ENCODE measurements at places on chromosomes 11 and 22.

- DNase-seq: no peak
Measured at GRCh38 chr11:6156628-6157359, 13.3 kb downstream of the OR52B2 start.

DNA sequence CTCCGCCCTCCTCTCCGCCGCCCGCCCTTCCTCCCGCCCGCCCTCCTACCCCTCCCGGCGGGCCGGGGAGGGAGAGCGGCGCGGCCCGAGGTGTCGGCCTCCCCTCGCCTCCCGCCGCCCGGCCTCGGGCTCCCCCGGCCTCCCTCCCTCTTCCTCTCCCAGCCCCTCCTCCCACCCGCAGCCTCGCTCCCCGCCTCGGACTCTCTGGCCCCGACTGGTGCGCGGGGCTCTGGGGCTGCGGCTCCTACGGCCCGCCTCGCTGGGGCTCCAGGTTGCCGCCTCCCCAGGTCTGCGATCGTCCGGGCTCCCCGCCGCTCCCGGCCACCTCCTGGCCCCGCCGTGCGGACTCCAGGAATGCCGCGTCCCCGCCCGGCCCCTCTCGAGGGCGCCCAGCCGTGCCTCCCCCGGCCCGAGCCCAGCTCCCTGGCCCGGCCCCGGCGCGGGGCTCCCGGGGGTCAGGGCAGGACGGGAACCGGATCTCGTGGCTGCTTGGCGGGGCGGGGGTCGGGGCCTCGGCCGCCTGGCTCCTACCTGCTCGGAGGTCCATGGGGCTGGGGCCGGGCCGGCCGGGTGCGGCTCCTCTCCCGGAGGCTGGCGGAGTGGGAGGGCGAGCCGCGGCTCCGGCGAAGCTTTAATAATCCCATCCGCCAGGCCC is at the start of gene CLCF1:
TSS of gene CLCF1 (minus strand) at position 606 of the 655 bp plus-strand sequence. CDS start at position 547, 59 bp downstream.
- peak; percentile 83 for DNase-seq

DNA sequence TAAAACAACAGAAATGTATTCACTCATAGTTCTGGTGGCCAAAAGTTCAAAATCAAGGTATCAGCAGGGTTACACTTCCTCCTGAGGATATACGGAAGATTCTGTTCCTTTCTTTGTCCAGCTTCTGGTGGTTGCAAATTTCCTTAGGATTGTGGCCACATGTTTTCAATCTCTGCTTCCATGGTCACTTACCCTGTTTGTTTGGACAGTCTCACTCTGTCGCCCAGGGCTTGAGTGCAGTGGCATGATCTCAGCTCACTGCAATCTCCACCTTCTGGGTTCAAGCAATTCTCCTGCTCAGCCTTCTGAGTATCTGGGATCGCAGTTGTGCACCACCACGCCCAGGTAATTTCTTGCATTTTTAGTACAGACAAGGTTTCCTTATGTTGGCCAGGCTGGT is 534.3 kb downstream of the KCNA4 start:
- no peak for DNase-seq

DNA sequence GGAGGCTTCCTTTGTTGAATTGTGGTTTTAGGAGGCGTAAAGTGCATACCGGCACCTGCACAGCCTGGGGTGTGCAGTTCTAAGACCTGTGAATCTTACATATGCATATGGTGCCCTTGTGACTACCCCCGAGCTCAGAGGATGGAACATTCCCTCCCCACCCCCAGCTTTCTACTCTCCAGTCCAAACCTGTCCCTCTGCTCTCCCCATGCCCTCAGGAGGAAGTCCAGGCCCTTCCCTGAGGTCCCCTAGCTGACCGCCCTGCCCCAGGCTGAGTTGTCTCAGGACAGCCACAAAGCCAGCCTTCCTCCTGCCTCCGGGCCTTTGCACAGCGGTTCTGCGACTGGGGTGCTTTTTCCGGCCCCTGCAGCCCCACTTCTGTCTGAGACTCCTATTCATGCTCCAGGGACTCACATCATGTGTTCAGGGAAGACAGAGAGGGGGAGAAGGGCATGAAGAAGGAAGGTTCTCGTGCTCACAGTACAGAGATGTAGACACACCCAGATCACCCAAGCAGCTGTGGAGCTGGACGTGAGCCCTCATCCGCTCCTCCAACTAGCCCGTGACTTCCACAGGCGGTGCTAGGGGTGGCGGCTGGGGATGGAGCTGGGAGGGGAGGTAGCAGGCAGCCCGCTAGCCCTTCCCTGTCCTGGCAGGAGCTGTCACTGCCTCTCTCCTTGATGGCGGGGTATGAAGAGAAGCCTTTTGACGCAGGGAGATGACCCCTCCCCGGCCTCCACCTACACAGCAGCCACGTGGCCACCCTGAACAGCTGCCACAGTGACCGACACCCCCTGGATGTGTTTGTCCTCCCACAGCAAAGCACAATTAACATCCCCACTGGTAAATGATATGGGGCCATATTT is 50.8 kb downstream of the FLRT1 start:
- no peak for DNase-seq

GRCh38 chr11:61505640-61506155 is 2.9 kb upstream of the LRRC10B start:
- DNase-seq: no peak

Measured in GM13977 (cell line).